ENCODE measurements at places on chromosomes 12 and 14.

DNA sequence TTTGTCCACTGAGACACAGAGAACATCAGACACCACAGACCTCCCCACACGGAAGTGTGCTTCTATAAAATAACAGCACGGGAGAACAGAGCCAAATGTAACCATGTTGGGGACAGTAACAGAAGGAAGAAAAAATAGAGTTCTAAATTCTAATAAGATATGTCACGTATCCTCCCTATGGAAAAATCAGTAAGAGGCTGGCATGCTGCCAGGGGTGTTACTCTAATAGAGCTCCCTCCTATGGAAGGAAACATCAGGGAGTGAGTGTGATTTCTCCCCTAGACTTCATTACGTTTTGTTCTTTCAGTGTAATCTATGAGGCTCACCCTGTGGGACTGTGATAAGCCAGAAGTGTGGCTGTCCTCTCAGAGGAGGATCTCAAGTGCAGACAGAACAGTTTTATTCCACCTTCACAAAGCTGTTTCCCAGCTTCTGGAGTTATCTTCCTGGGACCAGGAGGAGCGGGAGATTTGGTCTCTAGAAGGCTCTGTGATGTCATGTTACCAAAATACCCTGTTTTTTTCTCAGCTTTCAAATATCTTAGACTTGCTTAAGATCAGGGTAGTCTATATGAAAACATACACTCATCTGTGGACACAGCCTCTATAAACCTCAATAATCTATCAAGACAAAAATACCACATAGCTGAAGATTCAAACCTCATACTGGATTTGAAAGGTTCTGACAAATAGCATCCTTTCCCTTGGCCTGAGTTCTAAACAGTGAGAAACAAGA is 69.3 kb downstream of the ZFC3H1 start:
- no peak for DNase-seq

GRCh38 chr14:75440733-75441477 is 13.1 kb downstream of the JDP2 start:
- DNase-seq, result no peak

DNA sequence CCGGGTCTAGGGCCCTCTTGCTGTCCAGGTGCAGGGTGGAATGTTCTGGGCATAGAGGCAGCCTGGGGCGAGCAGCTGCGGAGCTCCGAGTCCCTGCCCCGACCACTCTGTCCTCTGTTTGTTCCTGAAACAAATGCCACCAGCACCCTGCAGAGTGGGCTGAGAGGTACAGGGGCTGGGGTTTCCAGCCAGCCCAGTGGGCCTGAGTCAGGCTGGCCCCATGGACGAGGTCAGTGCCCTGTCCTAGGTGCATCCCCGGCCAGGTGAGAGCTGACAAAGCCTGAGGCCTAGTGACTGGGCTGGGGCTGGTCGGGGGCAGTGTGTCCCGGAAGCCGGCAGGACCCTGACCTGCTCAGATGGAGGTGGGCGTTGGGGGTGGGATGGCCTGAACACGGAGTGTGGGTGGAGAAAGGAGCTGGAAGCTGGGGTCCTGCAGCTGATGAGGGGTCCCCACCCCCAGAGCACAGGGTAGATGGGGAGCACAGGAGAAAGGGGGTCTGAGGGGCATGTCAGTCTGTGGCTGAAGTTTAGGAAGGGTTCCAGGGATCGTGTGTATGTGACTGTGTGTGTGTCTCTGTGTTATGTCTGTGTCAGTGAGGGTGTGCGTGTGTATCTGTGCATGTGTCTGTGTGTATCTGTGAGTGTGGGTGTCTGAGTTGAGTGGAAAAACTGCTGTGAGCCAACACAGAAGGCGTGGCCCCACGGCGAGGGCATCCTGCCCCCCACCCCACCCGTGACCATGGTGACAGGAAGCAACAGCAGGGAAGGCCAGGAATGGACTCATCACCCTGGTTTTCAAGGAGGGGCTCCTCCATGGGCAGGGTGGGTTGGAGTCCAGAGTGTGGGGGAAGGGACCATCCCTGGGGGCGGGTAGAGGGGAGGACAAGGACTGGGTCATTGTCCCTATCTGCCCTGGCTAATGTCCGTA is 2.4 kb upstream of the CRIP1 start:
- peak; percentile 51 for DNase-seq

DNA sequence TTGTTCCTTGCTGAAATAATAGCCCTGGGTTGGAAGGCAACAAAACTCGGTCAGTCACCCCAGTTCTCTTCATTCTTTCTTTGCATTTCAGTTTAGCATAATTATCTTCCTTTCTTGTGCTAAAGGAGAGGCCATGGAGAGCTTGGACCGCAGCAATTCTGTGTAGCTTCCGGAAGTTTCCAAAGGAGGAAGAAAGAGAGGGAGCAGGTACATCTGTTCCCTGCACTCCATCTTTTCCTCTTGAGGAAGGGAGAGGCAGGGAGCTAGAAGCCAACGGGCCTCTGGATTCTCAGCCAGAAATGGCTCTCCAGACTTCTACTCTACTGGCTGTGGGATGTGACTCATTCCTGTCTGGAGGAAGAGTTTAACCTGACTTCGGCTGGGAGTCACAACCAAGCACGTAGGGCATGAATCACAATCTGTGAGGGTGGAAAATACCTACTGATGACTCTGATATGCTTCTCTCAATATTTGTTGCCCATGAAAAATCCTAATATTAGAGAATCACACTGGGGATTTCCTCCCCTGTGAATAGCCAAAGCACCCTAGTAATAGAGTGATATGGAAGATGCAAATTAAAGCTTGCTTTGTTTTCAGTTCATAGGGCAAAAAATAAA is 17.0 kb downstream of the ANO6 start:
- DNase-seq, result no peak

- DNase-seq, result no peak
Observed at GRCh38 chr12:42779186-42779859, 189.8 kb upstream of the PRICKLE1 start.

DNA sequence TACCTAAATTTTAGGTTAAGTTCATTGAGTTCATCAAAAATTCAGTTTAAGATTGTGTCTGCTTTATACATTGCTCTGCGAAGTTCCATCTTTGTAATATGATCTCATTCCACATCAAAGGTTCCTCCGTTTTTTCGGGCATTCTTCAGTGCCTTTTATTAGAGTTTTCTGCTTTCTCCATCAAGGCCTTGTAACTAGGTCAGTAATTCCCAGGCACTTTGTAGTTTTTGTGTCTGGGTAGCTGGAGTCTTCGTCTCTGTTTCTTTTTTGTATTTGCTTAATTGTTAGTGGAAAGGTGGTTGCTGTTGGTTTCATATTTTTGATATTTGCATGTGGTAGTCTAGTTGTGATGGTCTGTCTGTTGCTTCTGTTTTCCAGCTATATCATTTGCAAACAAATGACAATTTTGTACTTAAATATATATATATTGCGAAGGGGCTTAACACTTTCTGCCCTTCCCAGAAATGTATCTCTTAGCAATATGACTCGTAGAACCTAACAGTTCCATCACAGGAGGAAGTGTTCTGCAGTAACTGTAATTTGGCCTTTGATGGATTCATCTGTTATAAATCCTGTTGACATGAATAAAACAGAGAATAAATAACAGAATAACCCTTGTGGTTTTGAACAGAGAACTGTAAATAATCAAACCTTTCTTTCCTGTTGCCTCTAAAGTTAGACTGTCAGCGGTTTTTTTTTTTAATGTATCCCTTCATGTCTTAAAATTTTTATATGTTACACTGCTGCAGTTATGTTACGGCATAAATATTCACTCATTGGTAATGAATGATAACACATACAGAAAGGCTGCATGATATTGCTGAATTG is 88.4 kb upstream of the DYNC1H1 start:
- DNase-seq, result no peak

DNA sequence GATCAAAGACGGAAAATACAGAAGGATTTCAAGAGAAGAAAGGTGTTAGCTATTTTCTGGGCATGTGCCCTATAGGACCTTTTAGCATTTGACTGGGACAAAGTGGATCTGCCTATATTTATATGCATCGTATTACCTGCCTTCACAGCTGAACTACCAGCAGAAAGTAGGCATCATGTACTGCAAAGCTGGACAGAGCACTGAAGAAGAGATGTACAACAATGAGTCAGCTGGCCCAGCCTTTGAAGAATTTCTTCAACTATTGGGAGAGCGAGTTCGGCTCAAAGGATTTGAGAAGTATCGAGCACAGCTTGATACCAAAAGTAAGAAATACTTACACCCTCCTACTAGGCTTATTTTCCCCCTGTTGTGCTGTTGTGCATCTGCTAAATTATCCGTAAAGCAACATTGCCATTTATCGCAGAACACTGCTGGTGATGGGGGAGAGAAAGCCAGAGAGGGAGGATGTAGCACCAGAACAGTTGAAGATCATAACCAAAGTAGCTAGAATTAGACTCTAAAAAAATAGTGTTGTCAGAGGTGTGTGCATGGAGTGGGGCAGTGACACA is 282.0 kb upstream of the RGS6 start:
- no peak for DNase-seq

DNA sequence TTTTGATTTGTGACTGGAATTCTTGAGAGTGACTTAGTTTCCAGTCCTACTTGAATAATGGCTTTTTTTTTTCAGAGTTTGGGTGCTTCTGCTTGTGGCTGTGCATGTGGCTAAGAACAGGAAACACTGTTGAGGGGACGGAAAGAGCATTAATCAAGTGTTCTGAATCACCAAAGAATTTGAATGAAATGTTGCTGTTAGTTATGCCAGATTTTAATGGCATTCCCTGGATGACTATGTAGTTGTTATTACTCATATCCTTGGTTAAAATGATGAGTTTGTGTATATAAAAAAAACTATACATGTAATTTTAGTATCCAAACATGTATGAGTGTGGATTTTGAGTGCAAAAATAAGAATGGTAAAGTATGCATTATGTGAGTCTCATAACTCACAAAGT is 347.9 kb downstream of the BCAT1 start:
- no peak for DNase-seq

DNA sequence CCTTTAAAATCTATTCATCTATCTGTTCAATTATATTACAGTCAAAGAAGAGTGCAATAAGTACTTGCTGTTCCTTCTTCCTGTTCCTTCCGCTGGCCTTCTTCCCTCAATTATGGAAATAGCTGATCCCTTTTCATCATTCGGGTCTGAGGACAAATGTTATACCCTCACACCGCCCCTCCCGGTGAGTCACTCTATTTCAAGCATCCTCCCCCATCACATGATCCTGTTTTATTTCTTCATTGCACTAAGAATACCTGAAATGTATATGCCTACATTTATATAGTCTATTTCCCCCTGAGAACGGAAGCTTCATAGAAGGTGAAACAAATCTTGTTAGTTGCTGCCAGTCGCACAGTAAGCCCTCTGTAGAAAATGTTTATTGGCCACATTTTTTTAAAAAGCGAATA is 2.5 kb downstream of the SLC38A1 start:
- DNase-seq, result no peak

GRCh38 chr12:27814851-27815591 is 35.0 kb upstream of the MANSC4 start:
- no peak for DNase-seq

GRCh38 chr12:48001505-48002413 is 2.5 kb downstream of the COL2A1 start:
- no peak for DNase-seq

DNA sequence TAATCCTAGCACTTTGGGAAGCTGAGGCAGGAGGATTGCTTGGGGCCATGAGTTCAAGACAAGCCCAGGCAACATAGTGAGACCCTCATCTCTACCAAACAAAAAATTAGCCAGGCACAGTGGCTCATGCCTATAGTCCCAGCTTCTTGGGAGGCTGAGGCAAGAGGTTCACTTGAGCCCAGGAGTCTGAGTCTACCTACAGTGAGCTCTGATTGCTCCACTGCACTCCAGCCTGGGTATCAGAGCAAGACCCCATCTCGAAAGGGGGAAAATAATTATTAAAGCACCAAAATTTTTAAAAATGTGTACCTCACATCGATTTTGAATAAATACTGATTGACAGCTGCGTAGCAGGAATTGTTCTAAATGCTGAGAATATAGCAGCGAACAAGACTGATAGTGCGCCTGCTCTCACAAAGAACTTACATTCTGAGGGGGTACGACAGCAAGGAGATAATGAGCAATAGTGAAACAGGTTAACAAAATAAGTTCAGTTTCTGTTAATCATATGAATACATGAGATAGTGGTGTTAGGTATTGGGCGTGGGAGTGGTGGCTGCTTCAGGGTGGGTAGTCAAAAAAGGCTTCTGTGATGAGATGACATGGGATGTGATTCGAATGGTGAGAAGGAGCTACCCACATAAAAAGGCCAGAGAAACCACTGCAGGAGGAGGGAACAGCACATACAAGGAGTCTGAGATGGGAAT is 19.6 kb downstream of the HCFC2 start:
- DNase-seq, result peak; percentile 4

GRCh38 chr14:36293824-36294223 is 26.6 kb downstream of the MBIP start:
- no peak for DNase-seq

DNA sequence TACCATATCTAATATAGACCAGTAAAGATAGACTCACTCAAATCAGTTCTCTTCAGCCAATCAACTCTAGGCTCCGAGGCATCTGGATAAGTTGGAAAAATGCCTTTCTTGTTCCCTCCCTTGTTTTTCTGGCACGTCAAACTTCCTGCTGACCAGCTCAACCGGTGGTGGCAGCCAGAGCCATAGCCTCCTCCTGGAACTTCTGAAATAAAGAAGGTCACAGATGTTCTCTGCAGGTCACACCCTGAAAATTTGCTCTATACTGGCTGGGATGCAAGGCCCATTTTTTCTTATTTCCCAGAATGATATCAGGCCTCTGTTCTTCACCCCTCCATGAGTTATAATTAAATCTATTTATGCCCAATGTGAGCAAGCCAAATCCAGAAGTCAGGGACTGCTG is 81.9 kb downstream of the BMP4 start:
- DNase-seq, result no peak

DNA sequence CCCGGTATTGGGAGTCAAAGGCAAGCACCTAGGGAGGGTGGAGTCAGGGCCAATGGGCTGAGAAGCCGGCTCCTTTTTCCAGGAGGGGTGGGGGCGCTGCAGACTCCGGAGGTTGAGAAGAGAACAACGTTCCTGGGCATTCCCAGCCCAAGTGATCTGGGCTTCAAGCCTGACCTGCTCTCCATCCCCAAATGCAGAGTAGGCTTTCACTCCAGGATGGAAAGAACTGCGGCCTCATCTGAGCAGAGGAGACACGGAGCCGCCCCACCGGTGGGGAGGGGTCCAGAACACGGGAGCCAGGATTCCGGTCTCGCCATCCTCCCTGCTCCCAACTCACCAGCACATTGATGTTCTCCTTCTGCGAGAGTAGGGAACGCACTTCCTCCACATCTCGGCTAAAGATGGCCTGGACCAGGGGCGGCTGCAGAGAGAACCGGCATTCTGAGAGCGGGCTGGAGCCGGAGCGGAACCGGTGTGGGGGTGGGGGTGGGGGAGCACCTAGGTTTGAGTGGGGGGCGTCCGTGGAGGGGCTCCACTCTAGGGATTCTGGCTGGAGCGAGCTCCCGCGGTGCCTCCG is 605 bp downstream of the ANKRD52 start:
- DNase-seq, result no peak

- no peak for DNase-seq
Observed at GRCh38 chr12:107493135-107493494, 192.5 kb upstream of the PWP1 start.

DNA sequence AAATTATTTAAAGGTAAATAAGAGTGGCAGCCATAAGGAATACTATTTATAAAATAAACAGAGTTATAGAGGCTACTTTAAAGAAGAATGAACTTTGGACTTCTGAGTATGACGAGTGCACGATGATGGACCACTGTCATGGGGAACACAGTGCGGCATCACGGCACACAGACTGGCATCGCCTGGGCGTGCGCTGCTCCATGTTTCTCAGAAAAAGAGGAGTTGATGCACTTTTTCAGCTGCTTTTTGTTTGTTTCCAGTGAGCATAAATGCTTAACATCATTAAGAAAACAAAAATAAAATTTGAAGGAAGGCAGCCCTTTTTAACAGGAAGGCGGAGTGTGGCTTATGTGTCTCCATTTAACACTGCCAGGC is 23.3 kb upstream of the EAPP start:
- DNase-seq, result no peak

Data from stimulated activated CD4-positive, alpha-beta T cell treated with anti-CD3 and anti-CD28 coated beads, Interleukin-1b, Interleukin-23, amount 100 ng/mL, for 4 hours (primary cell).